T-helper 22 cell (primary cell): ENCODE measurements at places on chromosomes 4 and X.

- DNase-seq, result no peak
Measured at GRCh38 chr4:142331132-142331531, 515.0 kb downstream of the INPP4B start.

GRCh38 chr4:168598191-168598590 lies 101.3 kb downstream of the PALLD start:
- DNase-seq, result no peak

- DNase-seq, result no peak
Measured at GRCh38 chrX:10193587-10193986, 36.8 kb downstream of the CLCN4 start.

- DNase-seq, result no peak
Measured at GRCh38 chr4:177313263-177313662, 3.6 kb downstream of the NEIL3 start.

DNA sequence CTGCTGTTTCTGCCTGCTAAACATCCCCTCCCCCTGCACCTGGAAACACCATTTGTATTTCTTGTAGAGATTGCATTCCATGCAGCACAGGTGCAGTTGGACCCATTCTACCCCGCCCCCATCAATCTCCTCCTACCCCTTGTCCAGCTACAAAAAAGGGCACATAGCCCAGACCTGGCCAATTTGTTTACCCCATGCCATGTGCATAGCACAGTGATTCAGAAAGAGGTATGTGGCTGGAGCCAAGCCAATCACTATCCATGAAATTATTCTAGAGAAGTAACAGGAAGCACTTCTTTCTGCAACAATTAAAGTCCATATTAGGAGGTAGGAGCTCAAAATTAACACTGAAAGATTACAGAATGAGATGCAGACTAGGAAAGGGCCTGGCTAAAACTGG lies 20.2 kb upstream of the TMEM184C start:
- no peak for DNase-seq
